ENCODE measurements at places on chromosomes 4 and X.
A peak's percentile ranks its signal among the peaks of the same experiment; 100 is the strongest.

- DNase-seq: no peak
These were observed 37.8 kb downstream of the SORBS2 start for GRCh38 chr4:185774131-185774653.

DNA sequence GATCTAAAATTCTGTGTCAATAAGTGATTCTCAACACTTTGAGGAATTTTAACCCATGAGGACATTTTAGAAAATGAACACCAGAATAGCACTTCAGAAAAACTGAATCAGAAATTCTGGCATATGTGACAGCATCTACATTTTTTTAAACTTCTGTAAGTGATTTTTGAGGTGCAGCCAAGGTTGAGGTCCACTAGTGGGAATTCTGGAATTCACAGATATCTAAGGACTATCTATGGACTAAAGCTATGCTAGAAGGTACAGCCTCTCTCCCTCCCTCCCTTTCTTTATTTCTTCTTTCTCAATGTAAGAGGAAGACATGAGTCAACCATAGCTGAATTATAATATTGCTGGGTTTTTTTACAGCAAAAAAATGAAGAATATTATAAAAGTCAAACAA, 508.2 kb upstream of the ATOH1 start:
- DNase-seq: no peak

GRCh38 chrX:6120329-6120728, 108.3 kb downstream of the NLGN4X start:
- no peak for DNase-seq

DNA sequence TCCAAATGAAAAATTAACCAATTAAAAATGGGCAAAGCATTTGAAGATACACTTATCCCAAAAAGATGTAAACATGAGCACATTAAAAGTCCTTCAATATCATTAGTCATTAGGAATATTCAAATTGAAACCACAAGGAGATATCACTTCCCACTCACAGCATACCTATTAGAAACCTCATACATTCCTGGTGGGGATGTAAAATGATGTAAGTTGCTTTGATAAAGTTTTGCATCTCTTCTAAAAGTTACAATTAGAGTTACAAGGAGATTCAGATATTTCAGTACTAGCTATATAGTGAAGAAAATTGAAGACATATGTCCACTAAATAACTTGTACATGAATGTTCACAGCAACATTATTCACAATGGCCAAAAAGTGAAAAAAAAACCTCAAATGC, 1109.3 kb upstream of the LCORL start:
- peak; percentile 27 for DNase-seq

DNA sequence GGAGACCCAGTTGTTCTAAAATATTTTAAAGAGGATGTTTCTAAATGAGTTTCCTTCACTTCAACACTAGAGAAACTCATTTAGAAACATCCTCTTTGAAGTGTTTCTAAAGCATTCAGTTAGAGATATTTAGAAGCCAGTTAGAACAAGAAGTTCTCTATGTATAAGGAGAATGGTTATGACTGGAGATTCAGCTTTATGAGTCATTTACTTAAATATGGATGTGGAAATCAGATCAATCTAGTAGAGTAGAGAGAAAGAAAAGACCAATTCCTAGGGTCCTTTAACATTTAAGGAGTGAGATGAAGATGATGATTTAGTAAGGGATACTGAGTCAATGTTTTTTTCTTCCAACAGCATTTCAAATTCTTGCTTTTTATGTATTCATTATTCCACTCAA, 234.1 kb downstream of the GRXCR1 start:
- DNase-seq: peak; percentile 17

DNA sequence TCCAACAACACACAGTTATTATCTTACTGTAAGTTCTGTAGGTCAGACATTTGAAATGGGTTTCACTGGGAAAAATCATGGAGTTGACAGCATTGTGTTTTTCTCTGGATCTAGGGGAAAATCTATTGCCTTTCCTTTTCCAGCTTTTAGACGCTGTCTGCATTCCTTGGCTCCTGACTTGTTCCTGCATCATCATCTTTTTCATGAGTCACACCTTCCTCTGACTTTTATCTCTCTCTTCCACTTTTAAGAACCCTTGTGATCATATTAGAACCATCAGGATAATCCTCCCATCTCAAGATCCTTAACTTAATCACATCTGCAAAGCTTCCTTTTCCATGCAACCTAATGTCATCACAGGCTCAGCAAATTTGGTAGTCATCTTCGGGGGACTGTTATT, 1454.8 kb downstream of the RPA4 start:
- DNase-seq: peak; percentile 0

DNA sequence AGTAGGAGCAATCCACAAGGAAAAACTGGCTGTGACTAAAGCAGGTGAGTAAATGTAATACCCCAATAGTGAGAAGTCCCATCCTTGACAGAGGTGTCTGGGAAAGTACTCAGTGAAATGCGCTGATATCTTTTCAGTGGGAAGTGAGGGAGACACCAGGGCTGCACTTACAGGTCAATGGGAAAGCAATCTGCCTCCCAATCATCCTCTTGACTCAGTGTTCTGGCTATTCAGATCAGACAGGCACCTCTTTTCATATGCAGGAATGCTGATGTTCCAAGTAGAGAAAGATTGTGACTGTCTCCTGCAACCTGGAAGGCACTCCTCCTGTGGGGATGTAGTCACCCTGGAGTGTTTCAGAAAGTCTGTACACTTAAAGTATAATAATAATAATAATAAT, 39.9 kb upstream of the SPIN2A start:
- no peak for DNase-seq

DNA sequence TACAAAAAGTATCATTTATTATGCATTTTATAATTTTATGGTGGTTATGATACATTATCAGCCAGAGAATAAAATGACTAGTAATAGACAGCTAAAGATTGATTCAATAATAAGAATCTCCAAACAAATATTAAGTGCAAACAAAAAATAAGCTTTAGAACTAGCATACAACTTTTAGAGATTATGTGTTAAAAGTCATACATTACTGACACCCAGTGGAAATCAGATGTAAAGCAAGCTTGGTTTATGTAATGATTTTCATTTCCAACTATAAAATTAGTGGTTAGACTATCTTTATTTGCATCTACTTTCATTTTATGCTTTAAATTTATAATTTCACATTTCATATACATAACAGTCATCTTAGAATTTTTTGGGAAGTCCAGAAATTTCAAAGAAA, 57.7 kb downstream of the IL13RA2 start:
- peak; percentile 27 for DNase-seq

DNA sequence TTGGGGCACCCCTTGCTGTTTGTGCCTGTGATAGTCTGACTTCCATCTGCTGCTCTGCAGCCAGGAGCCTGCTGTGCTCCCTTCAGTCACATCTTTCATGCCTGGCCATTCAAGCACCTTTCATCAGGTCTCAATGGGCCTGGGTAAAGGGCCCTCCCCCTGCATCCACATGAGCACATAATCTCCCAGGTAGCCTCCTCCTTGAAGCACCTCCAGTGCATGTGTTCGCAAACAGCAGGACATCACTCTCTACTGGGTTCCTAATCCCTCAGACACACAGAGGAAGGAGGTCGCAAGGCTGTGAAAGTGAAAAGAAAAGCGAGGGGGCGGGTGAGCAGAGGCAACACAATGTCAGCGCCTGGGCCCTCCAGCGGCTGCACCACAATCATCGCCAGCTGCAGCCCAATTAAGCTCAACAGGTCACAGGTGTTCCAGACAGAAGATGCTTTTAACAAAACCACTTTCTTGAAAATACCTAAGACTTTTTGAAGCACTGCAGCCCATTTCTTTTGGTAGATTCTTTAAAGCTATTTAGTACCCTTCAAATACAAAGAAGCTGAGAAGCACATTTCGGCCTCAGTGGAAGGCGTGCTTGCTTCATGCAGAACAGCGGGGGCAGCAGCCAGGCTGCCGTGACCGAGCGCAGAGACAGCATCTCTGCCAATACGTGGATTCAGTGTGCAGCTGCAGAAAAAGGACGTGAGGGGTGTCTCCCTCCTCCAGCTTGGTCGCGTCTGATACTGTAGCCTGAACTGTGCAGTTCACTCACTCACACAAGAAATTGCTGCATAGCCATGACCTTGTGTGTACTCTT, 92.2 kb upstream of the SPRY1 start:
- DNase-seq: no peak

DNA sequence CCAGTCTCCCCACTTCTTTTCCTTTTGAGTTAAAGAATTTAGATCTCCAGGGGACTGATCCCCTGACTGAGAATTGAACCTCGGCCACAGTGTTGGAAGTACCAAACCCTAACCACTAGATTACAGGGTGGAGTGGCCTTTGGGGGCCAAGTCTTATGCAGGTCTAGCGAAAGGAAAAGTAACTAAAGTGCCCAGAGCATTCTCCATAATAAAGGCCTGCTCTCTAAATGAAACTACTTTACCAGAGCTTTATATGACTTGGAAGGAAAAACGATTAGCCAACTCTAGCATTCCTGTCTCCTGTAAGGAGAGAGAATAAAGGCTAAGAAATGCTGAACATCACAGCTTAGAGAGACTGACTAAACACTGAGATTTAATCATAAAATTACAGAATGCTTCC, 788.0 kb downstream of the C4orf33 start:
- DNase-seq: no peak

DNA sequence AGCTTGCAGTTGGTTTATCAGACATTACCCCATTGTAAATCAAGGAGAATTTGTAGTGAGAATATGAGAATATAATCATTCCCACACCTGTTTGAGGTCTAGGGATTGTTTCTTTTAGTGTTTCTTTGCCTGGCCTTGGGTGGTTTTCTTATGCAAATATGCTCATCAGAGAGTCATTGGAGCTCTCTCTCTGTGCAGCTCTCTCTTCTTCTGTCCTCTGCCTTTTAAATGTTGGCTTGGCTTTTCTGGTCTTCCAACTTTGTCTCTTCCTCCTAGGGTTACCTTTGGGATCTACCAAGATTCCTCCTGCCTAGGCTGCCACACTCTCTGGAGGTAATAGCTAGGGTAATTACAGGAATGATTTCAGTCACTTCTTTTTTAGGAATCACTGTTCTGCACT, 102.3 kb upstream of the ARSJ start:
- no peak for DNase-seq

- DNase-seq: peak; percentile 56
These were observed 34.5 kb upstream of the TLR2 start for GRCh38 chr4:153649572-153649991.

DNA sequence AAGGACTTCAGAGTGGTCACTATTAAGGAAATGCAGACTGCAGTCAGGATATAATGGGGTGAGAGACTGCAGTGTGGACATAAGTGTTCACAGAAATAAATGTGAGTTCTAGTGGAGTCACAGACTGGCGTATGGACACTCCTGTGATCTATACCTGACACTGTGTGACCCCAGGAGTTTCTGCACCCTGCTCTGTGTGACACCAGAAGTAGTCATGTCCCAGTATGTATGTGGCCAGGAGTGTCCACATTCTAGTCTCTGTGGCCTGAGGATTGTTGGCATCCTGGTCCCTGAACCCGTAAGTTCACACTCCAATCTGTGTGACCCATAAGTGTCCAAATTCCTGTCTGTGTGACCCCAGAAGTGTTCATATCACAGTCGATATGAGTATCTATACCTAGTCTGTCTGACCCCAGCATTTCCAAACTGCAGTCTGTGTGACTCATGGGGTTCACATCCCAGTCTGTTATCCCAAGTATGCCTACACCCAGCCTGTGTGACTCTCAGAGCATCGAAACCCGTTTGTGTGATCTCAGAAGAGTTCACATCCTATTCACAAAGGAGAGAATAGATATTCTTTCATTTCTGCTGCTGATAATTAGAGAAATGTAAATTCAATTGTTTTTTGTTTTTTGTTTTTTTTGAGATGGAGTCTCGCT, 16.3 kb downstream of the WDR13 start:
- DNase-seq: no peak
